ENCODE measurements at places on chromosomes 12 and 14. TPM values are rescaled to one million over a fixed set of nuclear protein-coding genes. Genes with fewer than 3 reads are reported as not detected.

DNA sequence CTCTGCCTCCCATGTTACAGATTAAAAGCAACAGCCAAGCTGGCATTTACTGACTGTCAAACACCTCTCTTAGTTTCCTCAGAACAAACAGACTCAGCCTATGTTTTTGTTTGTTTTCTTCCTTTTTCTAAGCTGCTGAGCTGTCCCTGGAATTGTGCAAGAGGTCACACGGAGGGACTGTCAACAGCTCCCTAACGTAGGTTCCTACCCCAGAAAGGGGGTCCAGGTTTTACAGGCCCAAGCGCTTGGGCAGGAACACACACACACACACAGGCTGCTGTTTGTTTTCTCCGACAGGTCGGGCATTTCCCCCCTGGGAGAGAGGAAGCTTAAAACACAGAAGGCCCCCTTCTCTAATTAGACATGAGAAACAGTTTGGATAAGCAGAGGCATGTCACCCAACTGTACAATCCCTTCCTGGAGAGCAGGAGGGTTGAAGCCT, 739.6 kb upstream of the TBX3 start:
- DNase-seq = no peak

DNA sequence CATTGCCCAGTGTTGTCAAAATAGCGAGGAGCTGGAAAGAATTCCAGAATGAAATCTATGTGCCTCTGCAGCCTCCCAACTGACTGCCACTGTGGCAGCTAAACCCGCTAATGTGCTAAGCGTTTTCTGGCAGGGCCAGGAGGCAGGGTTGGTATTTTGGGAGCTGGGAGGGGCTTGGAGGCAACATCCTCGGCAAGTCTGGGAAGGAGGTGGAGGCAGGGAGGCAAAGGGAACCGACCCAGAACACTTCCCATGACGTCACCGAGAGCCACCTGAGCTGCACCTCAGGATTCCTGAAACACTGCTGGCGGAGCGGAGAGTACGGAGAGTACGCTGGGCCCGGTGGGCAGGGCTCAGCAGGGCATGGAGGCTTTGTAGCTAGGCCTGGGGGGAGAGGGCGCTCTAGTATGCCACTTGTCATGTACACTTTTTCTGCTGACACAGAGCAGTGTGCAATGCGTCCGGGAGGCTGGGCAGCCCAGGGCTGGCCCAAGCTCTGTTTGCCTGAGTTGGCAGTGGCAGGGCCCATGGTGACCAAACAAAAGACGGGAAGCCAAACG, 81.5 kb downstream of the DPF3 start:
- DNase-seq = peak; percentile 76

GRCh38 chr14:34060651-34060999, 109.8 kb upstream of the EGLN3 start:
- DNase-seq = no peak

DNA sequence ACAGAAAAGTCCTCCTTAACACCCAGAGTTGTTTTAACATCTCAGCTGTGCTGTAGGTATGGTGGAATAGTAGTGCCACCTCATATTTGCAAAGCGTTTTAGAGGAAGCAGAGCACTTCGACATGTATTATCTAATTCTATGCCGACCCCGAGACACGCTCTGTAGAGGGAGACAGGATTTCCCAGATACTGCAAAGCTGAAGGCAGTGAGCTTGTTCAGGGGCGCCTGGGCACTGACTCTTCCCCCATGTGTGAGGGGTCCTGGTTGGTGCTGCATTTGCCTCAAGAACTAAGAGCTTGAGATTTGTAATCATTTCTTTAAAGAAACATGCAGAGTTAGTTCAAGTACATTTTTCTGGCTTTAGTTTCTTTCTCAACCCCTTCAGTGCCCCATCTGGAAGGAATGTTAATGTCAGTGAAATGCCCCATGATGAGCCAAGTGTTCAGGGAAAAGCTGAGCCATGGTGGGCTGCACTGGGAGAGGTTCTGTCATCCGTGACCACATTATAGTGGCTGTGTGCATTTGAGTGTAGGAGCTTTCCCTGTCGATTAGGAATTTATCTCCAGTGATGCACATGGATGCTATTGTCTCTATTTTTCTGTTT, 66.3 kb downstream of the MBIP start:
- peak; percentile 35 for DNase-seq

- no peak for DNase-seq
Measured at GRCh38 chr14:104518659-104519350, 60.8 kb upstream of the C14orf180 start.

GRCh38 chr12:67388331-67389138, 119.4 kb downstream of the CAND1 start:
- DNase-seq = peak; percentile 51

SMCO2 gene
- 0.92 TPM for polyA plus RNA-seq

DNA sequence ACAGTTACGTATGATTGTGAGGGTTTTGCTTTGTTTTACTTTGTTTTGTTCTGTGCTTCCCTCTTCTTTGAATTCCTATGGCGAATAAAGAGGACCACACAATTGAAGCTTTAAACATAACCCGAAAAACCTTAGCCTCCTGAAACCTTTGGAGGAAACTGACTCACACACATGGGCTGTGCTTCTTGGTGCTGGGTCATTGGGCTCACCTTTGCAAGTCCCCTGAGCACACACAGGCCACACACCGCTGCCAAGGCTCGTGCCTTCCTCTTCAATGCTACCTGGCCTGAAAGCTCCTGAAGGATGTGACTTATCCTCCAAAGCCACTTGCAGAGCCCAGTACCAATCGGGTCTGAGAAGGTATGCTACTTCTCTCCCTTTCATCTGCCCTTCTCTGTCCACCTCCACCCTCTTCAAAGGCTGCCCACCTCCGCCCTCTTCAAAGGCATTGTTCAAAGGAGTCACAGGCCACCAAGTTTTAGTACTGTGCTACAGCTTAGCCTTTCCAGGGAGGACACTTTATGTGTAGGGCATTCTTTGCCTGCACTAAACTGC, 114.6 kb downstream of the FOXN3 start:
- DNase-seq = no peak

DNA sequence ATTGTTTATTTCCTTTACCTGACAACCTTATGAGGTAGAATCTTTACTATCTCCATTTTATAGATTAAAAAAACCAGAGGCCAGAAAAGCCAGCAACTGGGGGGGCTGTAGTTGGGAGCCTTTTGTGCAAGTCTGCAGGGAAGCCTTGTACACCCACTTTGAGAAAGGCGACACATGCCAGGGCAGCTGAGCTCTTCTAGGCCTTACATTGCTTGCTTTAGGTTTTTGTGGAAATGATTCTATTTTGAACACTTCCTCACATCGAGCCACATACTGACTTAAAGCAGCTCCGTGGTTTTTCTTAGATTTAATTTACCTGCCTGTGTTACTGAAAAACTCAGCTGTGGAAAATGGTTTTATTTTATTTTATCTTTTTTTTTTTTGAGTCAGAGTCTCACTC, 34.6 kb downstream of the EP400 start:
- DNase-seq = no peak

DNA sequence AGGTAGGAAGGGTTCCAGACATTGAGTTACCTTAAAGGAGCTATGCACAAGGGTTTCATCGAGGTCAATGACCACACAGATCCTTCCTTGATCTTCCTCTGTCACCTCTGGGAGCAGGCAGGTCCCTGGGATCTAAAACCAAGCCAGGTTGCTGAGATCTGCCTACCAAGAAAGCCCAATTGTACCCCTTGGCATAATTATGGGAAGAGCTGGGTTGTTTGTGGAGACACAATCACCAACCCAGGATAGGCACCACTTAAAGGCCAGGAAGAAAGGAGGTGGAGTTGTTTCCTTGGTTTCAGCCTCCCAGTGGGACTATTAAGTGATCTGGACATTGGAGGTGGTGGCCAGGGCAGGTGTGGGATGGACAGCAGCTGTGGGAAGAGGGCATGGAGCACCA, 8.4 kb upstream of the AVIL start:
- DNase-seq = no peak

DNA sequence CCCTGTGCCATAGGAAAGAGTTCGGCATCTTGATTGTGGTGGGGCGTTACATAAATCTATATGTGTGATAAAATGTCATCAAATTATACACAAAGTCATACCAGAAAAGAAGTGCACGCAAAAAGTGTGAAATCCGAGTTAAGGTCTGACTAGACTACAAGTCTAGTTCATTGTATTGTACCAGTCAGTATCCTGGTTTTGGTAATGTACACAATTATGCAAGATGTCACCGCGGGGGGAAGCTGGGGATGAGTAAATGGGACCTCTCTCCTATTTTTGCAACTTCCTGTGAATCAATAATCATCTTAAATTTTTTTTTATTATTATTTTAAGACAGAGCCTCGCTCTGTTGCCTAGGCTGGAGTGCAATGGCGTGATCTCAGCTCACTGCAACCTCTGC, 43.2 kb upstream of the BCL11B start:
- DNase-seq = no peak

DNA sequence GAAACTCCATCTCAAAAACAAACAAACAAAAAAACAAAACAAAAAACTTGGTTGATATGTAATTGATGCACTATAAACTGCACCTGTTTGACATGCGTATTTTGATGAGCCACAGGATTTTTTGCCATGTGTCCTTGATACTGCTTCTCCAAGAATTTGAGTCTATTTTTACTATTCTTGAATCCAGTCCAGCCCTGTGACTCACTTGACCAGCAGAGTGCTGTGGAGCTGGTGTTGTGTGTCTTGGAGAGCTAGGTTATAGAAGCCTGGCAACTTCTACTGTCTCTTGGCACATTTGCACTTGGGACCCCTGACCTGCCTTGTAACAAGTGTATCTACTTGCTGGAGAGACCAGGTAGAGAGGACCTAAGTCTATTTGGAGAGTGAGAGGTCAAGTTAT, 52.0 kb downstream of the KLRG1 start:
- no peak for DNase-seq

GRCh38 chr12:68975811-68976210, 42.8 kb upstream of the CPM start:
- DNase-seq = no peak

- no peak for DNase-seq
Measured at GRCh38 chr12:106341086-106341877, 16.3 kb upstream of the POLR3B start.

GRCh38 chr12:119229837-119230236, 51.1 kb downstream of the HSPB8 start:
- peak; percentile 9 for DNase-seq

STXBP6 gene
- polyA plus RNA-seq = 7.1 TPM

ERC1 gene
- 33.7 TPM for polyA plus RNA-seq

DNA sequence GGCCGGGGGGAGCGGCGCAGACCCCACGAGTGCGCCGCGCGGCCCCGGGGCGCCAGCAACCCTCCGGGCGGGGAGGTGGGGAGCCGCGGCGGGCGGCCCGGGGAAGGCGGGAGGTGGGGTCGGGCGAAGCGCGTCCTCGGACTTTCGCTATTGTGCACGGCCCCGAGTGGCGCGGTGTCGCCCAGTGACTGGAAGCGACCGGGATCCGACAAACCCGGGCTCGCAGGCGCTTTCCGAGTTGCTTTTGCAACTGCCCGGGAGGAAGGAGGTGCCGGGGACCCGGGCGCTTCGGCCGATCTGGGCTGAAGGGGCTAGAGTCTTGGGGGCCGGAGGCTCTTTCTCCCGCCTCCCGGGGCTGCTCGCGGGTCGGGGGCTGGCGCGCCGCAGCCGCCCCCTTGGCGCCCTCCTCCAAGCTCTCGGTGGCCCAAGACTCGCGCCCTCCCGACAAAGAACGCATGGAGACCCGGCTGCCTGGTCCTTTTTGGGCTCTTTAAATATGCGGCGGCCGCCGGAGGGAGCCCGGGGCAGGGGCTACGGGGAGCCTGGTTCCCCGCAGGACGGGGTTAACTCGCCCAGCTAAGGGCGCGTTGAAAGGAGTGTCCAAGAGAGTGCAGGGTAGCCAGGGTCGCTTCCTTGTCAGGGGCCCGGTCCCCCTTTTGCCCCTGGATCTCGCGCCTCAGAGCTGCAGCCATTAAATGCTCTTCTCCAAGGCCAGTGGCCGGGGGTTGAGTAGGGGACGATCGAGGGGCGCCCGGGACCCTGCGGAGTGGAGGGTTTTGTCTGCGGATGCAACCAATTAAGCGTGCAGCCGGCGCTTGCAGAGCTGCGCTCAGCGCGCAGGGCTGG, 1.4 kb downstream of the HMGA2 start:
- DNase-seq = no peak

GRCh38 chr14:48842785-48843184, 743.4 kb downstream of the RPS29 start:
- DNase-seq = no peak

CFAP251 gene
- polyA plus RNA-seq = 16.1 TPM

DNA sequence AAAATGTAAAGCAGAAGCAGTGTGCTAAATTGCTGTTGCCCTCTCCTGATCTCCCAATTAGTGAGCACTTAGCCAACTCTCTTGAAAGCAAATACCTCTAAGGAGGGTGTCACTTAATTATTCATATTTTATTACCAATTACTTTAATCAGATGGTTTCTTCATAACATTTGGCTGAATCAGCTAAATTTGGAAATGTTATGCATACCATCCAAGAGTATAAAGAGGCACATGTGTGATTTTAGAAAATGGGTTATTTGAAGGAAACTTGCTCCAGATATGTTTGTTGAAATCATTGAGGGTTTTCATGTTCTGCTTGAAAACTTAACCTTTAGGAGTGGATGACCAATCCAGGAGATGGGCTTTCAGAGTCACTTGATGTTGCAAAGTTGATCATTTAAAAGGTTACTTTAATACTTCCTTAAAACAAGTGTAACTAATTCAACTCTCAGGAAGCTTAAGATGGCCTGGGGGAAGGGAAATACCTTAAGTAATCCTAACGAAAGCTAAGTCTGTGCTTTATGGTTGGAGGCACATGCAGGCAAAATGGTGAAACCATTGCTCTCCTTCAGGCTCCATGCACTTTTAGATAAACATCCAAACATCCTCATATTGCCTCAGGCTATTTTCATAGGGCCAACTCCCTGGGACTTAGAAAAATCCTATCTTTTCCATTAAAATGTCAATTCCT, 434.5 kb downstream of the MDGA2 start:
- no peak for DNase-seq

DNA sequence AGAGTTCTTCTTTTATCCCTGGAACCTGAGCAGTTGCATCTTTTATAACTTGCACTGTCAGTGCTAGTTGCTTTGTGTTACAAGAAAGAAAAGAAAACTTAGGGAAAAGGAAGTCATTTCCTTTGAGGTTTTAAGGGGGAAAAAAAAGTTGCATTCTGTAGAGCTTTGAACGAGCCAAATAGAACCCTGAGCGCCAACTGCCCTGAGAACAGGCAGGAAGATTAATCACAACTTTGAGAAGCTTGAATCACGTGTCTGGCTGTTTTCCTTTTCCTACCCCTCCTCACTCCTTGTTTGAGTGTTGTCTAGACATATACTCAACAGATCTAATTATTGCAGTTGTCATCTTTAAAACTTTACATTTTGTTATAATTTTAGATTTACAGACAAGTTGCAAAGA, 12.5 kb downstream of the PCNX1 start:
- DNase-seq = no peak

GRCh38 chr12:46159309-46159901, 109.4 kb downstream of the SLC38A1 start:
- DNase-seq = no peak

DNA sequence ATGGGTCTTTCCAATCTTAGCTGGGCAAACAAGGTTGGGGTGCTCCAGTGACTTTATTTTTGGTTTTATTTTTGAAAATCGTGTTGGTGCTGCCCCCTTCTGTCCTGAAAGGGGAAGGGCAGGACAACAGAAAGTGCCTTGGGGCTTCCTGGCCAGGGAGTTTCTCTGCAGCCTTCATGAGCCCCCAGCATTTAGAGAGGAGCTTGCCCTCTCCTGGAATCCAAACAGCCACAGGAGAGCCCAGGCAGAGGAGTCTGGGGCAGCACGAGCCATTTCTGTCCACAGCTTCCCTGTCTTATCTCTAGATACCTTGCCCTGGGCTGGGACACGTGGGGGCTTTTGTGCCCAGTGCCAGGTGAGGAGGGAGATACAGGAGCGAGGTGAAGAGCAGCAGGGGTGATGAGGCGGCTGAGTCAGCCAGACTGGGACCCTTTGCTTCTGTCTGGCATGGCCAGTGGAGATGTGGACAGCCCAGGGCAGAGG, 4.4 kb upstream of the C1RL start:
- no peak for DNase-seq

LYZ gene
- polyA plus RNA-seq = 21.5 TPM

Measured in renal pelvis (tissue), 12 donors.